ENCODE measurements at places on chromosomes 5 and 9.

DNA sequence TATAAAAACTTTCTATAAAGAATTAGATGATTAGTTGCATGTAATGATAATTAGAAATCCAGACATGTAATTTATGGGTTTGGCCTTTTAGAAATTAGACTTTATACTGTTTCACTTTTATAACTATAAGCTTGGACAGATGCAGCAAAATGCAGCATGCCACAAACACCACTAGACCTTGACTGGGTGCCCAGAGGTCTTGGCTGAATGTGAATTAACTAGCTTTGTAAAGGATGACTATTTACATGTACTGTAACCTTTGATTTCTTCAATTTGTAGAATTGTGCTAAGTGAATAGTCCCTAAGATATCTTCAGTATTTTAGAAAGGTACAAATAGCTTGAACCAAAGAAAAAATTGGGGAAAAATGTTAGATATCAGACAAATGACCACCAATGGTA, 2168.1 kb downstream of the MAT2B start:
- no peak for DNase-seq

GRCh38 chr5:68409259-68409658, 193.7 kb downstream of the PIK3R1 start:
- DNase-seq = no peak

GRCh38 chr5:60262576-60263295, 369.2 kb upstream of the PDE4D start:
- no peak for DNase-seq

DNA sequence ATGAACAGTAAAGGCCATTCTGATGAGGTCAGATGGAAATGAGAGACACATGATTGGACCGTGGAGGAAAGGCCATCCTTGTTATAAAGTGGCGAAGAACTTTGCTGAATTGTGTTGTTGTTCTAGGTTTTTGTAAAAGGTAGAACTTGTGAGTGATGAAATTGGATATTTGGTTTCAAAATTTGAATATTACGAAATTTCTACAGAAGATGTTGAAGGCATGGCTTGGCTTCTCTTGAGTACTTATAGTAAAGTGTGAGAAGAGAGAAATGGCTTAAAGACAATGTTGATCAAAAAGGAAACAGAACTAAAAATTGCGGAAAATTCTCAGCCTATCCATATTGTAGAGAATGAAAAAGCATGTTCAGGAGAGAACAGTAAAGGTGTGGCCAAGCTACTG, 166.6 kb upstream of the S1PR3 start:
- no peak for DNase-seq

DNA sequence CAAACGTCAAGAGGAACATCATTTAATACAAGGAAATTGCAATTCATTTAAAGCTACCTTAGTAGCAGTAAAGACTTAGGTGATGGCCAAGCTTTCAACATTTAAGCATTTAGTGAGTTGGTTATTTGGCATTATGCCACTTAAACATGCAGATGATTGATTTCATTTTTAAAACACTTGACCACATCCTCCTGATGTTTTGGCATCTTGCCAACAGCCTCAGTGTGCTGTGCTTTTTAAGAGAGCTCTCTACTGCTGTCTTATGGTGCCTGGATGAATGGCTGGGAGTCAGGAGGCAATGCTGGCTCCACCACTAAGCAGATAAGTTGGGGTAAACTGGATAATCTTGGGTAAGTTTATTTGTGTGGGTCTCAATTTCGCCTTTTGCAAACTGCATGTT, 364.5 kb downstream of the MAN2A1 start:
- peak; percentile 16 for DNase-seq

DNA sequence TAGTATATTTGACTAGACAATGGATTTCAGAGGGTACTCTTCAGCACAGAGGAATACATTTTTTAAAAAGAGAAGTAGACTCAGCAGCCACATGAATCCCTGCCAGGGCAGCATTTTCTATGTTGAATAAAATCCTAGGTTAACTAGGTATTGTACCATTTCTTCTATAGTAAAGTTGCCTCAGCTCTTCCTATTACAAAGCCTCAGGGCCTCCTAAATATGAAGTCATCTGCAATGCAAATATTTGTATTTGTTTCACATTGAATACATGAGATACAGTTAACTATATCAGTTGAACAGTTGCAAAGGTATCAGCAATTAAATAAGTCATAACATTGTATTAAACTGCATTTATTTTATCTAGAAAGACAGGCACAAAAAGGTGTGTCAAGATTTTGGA, 59.5 kb downstream of the NUDT12 start:
- DNase-seq = no peak

- DNase-seq = peak; percentile 15
These were observed 51.2 kb upstream of the TESK1 start for GRCh38 chr9:35553670-35554543.

- DNase-seq = no peak
These were observed 18.6 kb downstream of the IRX2 start for GRCh38 chr5:2732850-2733249.

All from NK-92 treated with Interleukin-12 subunit alpha and Interleukin-12 subunit beta, amount 100 ng/mL, for 24 hours (cell line).